NCI-H187 (cell line): ENCODE measurements at places on chromosomes 4 and X.
A peak's percentile ranks its signal among the peaks of the same experiment; 100 is the strongest.

GRCh38 chr4:138174981-138175794 is 67.0 kb downstream of the SLC7A11 start:
- peak; percentile 36 for DNase-seq

- no peak for DNase-seq
Measured at GRCh38 chr4:8061573-8061972, 97.0 kb downstream of the ABLIM2 start.

DNA sequence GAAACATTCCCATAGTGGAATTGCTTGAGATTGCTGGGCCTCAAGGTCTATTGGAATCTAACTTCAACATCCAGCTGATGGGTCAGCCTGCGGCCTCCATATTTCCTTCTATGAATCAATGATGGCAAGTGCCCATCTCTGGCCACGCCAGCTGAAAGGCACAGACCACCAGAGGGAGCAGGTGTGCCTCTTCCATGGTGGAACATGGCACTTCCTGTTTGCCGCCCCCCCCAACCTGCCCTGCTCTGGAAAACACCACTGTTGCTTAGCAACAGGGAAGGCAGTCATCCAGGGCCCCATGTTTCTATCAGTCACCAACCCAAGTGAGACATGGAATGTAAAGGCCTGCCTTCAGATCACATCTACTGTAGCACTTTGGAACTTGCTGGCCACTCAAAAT is 11.6 kb downstream of the PAGE4 start:
- peak; percentile 5 for DNase-seq

DNA sequence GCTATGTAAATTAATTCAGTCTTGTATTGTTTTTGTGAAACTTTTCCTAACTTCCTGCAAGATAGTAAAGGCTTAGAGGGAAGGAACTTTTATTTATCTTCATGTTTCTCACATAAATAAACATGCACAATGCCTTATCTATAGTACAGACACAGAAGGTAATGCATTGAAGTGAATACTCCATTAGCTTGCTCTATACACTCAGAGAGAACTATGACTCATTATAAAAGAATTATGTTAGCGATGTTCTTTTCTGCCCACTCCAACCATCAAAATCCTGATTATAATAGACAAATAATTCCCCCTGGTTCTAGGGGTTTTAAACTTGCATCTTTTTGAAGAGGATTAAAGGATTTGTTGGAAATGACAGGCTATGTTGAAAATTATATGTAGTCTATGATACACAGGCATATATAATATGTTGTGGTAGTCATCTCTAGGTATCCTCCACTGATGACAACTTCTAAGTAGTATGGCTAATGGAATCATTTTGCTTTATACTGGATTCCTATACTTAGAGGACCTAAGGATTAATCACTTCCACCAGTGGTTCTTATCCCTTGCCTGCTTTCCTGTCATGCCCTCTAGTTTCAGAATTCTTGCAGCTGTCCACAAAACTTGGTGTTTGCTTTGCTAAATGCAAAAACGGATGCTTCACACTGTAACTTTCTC is 115.7 kb downstream of the NDST4 start:
- no peak for DNase-seq

GRCh38 chr4:13903901-13904300 is 276.4 kb upstream of the BOD1L1 start:
- no peak for DNase-seq

DNA sequence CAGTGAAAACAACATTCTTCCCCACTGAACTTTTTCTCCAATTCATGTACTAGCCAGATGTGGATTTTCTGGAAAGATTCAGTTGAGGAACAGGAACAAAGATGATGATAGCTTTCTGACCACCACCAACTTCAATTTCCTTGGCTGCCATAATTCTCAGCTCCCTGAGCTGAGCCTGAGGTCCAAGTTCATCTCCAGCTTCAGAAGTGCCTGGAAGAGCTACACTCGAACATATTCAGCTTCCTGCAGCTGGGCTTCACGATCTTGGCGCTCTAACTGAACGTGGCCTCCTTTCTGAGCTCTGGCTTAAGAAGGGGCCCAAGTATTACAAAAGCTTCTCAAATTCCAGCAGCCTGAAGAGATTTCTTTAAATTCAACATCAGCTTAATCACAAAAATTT is 83.9 kb downstream of the QDPR start:
- DNase-seq = no peak

DNA sequence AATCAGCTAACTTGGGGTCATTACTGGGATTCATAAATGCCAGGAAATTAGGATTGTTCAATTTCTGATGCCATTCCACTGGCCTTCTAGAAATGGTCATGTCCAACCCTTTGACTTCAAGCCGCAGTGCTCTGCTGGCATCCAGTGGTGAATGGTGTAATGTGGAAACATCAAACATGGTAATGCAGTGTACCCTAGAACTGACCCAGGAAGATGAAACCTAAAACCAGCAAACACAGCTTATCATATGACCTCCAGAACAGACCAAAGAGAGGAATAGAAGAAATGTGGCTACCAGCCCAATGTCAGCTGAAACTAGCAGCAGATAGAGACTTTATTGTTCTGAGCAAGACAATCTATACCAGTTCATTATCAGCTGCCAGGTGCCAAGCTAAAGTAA is 13.8 kb downstream of the CXCL13 start:
- DNase-seq = no peak

DNA sequence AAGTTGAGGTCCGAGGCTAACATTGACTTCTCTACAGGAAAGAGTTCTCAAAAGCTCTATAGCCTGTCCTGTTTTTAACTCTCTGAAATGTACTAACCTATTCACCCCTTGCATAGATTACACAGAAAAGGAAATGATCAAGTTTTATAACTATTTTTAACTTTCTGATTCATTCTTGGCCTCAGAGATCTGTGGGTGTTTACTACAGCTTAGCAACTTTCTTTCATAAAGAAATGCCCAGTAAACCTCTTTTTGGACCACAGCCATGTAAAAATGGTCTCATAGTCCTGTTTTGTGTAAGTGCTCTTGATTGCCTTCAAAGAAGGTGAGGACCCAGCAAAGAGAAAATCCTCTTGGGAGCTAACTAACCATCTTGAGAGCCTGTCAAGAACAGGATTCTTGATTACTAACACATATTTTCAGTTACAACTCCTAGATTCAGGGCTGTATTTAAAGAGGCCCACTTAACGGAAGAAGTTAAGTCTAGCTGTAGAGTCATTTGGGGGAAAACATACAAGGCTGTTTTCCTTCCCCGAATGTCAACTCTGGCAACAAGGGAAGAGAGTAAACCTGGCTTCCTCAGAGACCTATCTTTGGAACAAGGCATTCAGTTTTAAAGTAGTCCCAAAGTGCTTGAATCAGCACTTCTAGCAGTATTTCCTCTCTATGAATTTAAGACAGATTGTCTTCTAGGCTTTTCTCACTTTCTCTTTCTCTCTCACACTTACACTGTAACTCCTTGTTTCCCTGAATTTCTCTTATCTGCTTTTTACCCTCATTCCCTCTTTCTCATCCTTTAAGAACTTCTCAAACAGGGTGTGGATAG is 78.2 kb downstream of the IL21 start:
- no peak for DNase-seq

- DNase-seq = no peak
Measured at GRCh38 chr4:83320548-83320947, 14.1 kb downstream of the HPSE start.
